Left renal cortex interstitium (tissue), 4 donors: ENCODE measurements at places on chromosomes 11 and 22.

DNA sequence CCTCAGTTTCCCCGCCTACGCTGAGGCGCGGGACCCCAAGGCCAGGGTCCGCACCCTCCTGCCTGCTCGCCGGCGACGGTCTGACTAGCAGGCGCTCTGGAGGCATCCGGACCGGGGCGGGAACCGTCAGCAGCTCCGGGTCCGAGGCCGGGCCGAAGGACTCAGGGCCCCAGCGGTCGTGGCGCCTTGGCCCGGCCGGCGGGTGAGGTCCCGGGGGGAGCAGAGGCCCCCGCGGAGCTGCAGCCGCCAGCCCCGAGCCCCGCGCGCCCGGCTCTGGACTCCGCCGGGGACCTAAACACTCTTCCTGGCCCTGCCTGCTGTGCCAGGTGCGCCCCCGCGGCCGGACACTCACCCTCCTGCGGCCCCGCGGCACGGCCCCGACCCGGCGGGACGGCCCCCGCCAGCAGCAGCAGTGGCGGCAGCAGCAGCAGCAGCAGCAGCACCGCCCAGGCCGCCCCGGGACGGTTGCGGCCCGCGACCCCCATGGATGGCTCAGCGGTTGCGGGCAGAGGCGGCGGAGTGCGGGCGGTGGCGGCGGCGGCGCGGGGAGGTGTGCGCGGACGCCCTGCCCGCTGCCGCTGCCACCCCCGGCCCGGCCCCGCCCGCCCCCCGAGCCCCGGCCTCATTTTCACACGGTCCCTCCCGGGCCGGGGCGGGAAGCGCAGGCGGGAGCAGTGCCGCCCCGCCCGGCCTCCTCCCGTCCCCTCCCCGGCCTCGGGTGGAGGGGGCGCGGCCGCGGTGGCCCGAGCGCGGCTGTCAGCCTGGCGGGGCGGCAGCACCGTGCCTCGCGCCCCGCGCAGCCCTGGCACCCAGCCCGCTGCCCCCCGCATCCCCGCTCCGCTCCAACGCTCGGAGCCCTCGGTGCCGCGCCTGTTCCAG is at the start of gene SCUBE2:
SCUBE2 (minus strand) TSS at position 556 of the 879 bp plus-strand sequence; CDS start at position 485, 71 bp downstream.
- DNase-seq: no peak

GRCh38 chr11:100753571-100753970 is 66.5 kb downstream of the ARHGAP42 start:
- no peak for DNase-seq

- no peak for DNase-seq
These were observed 4.5 kb upstream of the TP53I11 start for GRCh38 chr11:44955015-44955738.

- no peak for DNase-seq
These were observed 46.1 kb upstream of the SHISAL1 start for GRCh38 chr22:44358709-44359440.

GRCh38 chr11:73358071-73358470 is 18.1 kb upstream of the RELT start:
- DNase-seq: no peak

DNA sequence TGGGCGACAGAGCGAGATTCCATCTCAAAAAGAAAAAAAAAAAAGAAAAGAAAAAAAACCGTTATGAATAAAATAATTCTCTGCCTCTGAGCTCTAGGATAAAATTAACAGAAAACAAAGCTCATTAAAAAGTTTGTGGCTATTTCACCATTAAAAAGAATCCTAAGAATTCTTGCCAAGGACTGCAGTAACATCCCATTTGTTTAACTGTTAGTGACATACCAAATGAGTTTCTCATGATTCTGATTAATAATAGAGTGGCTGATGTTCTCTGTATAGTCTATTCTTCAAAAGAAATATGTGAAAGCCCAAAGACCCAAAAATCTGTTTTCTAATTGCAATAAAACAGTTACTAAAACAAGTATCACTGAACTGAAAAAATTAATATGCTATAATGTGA is 19.7 kb downstream of the CLNS1A start:
- DNase-seq: no peak

DNA sequence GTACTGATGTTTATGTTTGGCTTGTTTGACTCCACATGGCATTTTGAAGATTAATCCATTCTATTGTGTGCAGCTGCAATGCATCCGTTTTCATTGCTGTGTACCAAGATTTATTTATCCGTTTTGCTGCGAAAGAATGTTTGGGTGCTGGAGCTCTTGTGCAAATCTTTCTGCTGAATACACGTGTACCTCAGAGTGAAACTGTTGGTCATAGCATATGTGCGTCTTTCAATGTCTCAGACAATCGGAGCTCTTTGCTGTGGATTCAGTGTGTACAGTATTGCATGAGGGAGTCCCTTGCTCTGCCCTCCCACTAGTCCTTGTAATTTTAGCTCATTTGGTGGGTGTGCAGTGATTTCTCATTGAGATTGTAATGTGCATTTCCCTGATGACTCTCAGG is 545.4 kb downstream of the TBC1D22A start:
- DNase-seq: no peak

DNA sequence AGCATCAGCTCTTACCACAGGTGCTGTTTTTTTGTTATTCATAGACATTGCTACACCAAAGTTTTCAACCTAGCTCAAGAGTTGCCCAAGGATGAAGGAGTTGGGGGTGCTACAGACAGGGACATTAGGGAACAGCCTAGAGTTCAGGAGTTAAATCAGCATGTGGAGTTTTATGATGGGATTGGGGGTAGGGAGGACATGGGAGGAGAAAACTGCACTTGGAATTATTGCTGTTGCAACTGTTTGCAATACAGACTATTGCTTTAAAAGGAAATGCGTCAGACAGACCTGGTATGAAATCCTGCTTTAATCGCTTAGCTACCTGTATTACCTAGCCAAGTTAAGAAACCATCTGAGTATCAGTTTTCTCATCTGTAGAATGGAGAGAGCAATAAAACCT is 6.3 kb downstream of the TMA7B start:
- no peak for DNase-seq

DNA sequence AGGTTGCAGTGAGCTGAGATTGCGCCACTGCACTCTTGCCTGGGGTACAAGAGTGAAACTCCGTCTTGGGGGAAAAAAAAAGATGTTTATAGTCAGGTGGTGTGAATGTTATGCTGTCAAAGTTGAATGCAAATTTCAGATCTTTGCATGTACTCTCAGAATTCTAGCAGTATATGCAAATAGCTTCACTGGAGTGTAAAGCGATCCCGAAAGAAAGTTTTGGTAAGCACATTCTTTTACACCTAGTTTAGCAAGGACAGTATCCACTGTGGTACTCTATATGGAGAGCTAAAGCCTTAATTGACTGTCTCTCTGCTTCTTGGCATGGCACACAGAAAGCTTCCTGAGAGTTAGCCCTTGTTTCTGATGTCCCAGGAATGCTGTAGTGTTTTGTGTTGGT is 4.0 kb downstream of the JAM3 start:
- no peak for DNase-seq

DNA sequence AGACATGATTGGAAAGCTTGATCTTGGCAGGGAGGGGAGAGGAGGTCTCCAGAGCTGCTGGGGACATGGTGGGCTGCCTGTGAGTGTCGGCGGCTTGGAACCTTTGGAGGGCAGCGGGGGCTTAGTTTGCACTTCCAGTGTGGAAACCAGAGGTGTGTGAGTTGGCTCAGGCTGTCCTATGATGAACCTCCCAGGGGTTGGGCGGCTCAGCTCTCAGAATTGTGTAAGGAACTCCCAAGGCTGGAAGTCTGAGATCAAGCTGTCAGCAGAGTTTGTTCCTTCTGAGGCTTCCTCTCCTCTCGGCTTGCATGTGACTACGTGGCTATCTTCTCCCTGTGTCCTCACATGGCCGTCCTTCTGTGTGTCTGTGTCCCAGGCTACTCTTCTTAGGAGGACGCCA is 87.9 kb upstream of the B3GAT1 start:
- DNase-seq: no peak

DNA sequence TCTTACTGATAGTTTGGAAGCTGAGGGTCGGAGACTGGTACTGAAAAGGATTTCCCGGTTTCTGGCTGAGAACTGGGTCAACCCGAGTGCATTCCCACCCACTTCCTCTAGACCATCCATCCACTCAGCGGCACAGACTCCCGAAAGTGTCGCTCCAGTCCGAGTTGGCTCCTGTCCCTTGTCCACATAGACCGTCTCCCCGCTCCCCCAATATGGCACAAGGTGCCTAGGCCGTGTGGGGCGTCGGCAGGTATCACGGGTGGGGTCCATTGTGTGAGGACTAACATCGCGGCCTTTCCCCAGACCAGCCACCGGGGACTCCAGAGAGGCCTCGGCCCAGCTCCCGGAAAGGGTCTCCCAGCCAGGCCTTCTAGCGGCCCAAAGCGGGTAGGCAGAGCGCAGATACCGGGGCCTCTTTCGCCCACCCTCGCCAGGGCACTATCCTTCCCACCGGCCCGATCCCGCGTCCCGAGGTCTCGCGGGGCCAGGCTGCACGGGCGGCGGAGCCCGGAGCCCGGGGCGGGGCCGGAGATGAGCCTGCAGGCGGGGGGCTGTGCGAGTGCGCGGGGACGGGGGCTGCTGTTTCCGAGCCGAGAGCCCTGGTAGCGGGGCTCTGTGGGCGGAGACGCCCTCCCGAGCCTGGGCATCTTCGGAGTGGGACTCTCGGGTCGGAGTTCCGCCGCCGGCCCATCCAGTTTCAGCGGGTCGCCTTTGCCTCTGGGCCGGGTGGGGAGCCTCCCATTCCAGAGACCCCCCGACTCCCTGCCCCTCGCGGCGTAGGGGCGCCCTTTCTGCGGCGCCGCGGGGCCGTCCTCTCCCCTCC is 21.1 kb downstream of the SERPINH1 start:
- DNase-seq: no peak

- DNase-seq: no peak
These were observed 2.8 kb upstream of the BCO2 start for GRCh38 chr11:112172362-112172994.

- DNase-seq: no peak
These were observed 16.0 kb downstream of the CLDN5 start for GRCh38 chr22:19508024-19508776.

DNA sequence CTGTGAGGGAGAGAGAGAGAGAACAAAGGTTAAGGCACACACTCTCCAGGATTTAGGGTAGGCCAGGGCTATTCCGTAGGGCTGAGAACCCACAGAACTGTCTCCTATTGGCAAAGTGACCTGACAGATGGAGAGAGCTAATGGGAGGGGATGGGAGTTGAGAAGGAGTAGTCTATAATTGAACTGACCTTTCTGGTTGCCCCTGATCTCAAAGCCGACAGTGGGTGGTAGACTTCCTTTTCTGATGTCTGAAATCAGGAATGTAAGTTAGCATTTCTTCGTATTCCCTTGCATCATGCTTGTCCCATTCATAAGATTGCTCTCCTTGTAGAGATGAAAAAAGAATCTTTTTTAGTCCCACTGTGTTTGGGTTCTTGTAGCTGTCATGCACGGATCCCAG is 210.1 kb downstream of the NTM start:
- no peak for DNase-seq

GRCh38 chr22:44574640-44575380 is 76.8 kb upstream of the RTL6 start:
- DNase-seq: no peak
